ENCODE measurements at places on chromosomes 4 and X.

- DNase-seq: no peak
These were observed 21.4 kb upstream of the MRFAP1 start for GRCh38 chr4:6619116-6619465.

GRCh38 chr4:55089916-55090315 is 35.5 kb downstream of the KDR start:
- no peak for DNase-seq

DNA sequence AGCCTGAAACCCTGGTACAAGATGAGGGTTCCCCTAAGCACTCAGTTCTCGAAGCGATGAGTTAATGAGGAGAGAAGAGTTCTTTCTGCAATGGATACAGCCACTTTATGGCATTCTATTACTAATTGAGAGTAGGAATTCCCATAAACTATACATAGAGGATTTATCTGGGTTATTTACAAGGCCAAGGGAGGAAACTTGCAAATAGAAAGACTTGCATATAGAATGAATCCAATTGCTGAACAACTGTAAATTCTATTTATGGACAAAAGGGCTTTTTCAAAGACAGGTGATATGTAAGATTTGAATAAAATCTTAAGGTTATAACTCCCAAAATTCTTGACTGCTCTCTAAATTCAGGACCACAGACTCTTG is 182.2 kb downstream of the PPARGC1A start:
- DNase-seq: no peak

GRCh38 chr4:56146956-56147355 is 198.2 kb downstream of the CEP135 start:
- no peak for DNase-seq

- no peak for DNase-seq
These were observed 174.7 kb downstream of the DACH2 start for GRCh38 chrX:86322913-86323312.

- no peak for DNase-seq
These were observed 65.7 kb upstream of the FGF13 start for GRCh38 chrX:138777230-138777629.

- no peak for DNase-seq
These were observed 75.4 kb downstream of the LIMCH1 start for GRCh38 chr4:41613386-41613785.

DNA sequence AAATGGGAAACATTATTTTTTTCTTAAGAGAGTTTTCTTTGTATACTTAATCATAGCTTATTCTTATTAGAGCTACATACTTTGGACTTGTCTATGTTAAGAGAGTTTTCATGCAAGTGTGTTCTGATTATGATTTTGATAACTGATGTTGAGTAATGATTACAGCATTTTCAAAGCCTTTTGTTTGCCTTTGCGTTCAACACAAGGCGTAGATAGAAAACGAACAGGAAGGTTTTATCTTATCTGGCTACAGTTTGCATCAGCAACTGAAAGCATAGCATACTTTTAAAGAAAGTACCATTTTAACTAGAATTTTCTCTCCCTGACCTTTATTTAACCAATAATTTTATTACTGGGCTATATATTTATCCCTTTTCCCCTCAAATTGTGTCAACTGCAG is 51.6 kb upstream of the PDLIM5 start:
- no peak for DNase-seq

- peak; percentile 45 for DNase-seq
These were observed 128.4 kb upstream of the TBC1D9 start for GRCh38 chr4:140884431-140885058.

DNA sequence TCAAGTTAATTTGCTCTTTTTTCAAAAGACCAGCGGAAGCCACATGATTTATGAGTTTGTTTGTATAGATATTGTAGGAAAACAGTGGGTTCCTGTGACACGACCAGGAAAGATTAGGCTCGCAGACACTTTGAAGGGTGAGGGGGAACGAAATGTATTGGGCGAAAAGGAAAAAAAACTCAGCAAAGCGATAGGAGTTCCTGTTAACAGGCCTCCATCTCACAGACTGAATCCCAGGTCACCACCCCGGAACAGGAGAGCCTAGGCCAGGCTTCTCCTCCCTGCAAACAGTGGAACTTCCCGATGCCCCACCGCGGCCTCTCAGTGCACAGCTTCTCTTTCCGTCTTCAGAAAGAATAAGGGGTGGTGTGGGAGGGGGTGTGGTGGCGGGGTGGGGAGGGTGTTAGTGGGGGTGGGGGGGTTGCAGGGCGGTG is 181.8 kb upstream of the GPRIN3 start:
- no peak for DNase-seq

GRCh38 chr4:26321373-26322221 is 783 bp downstream of the RBPJ start:
- DNase-seq: no peak

GRCh38 chr4:163157157-163157556 is 9.5 kb downstream of the NAF1 start:
- peak; percentile 9 for DNase-seq

- DNase-seq: no peak
These were observed 143.6 kb downstream of the GRID2 start for GRCh38 chr4:92447255-92447905.

GRCh38 chrX:117838581-117839331 is 277.9 kb downstream of the KLHL13 start:
- DNase-seq: no peak

DNA sequence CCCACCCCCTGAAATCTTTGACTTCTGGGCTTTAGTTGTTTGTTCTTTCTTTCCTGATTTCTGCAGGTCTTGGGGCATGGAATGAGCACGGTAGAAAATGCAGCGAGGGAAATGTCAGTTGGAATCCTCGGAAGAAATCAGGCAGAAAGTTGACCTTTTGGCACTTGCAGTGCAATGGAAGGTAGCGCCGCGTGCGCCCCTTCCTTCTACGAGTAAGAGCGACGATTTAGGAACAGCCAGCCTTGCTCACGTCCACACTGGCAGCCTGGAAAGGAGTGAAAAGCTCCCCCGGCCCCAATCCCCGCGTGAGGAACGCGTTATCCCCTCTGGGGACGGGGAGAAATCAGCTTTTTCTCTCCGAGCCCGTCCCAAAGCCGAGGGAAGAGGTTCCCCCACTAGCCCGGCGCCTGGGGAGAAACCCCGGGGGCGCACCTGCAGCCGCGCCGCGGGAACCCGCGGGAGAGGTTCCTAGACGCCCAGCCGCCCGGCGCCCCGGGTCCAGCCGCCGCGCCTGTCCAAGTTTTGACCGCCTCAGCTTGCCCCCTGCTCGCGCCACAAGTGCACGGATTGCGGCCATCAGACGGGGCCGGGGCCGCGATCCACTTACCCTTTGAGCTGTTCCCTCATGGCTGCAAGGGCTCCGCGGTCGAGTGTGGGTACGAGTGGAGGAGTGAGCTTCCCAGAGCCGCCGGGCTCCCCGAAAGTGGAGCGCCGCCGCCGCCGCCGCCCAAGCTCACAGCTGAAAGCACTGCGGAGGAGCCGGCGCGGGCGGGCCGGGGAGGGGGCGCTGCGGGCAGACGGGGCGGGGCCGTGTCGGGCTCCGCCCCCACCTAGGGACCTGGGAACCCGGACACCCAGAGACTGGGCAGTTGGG is 194.6 kb upstream of the FTHL17 start:
- peak; percentile 49 for DNase-seq

GRCh38 chr4:6873291-6873690 is 36.3 kb upstream of the TBC1D14 start:
- peak; percentile 26 for DNase-seq

DNA sequence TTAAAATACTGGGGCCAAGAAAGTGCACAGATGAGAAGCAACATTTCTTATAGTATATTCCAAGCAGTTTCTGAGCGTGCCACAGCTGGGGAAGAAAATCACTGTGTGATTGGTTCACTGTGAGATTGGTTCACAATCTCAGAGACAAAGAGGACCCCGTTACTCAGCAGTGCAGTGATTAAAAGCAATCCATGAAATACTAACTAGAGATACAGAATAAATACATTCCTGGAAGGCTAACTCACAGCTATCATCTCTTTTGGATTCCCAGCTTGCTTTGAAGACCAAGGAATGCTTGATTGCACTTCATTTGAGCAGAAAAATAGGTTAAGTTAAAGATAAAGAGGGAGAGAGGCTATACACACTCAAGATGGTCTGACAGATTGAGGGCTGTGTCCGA is 132.1 kb upstream of the RAPGEF2 start:
- DNase-seq: no peak

- no peak for DNase-seq
These were observed 547.0 kb downstream of the ARAP2 start for GRCh38 chr4:35697210-35697736.

- DNase-seq: no peak
These were observed 103.3 kb upstream of the TLR3 start for GRCh38 chr4:185965426-185966384.

GRCh38 chr4:176654565-176655216 is 138.0 kb downstream of the VEGFC start:
- no peak for DNase-seq

DNA sequence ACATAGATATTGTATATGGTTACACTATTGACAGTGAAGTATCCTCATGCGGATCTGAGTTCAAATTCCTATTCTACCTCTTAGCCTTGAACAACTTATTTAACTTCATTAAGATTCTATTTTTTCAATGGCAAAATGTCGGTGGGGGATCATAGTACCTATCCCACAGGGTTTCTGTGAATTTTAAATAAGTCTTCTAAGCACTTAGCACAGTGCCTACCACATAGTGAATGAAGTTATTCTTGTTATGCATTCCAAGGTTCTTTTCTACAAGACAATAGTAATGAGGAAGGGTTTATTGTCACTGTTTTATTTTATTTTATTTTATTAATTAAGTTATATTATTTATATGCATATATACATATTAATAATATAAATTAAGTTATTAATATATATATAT is 8.8 kb upstream of the ENAM start:
- DNase-seq: no peak

GRCh38 chr4:88169298-88169697 is 10.9 kb upstream of the ABCG2 start:
- DNase-seq: no peak

DNA sequence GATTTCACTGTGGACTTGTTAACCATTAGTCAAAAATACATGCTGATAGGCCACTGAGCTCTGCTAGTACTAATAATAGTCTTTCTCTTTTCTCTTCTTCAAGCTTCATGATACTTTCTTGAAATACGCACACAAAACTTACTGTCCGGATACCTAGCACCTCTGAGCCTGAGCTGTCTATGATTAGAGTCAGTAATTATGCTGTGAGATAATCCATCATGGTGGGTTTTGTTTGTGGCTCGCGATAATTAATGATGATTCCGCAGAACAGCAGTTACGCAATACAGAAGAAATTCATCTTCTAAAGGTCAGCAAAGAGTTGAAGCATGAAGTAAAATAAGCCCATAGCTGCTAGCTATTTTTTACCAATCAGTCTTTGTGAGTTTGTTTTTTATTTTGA is 511.5 kb upstream of the GALNT7 start:
- no peak for DNase-seq

All from HTR-8/SVneo (cell line).